Activated gamma-delta T cell treated with Interleukin-2 at 50 U/mL for 16 hours (primary cell): ENCODE measurements at places on chromosomes 11 and 22.

GRCh38 chr11:72962717-72963116 lies 148.5 kb downstream of the ATG16L2 start:
- DNase-seq, result no peak

GRCh38 chr22:40326905-40327735 lies 19.2 kb upstream of the ADSL start:
- DNase-seq, result no peak

DNA sequence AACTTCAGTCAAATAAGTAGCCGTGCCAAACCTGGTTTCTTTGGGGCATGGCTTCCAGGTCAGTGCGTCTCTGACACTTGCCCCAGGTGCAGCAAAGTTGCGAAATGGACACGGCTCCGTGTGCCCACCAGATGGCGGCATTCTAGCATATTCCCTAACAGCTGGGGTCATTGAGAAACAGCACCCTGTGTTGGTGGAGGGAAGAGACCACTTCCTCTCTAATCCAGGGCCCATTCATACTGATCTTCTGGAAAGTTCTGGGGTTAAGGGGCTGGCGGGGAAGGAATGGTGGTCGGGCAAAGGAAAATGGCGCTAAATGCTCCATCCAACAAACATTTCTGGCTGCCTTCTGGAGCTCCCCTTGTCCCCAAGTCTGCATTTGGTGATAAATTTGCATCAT lies 141.2 kb upstream of the TIMP3 start:
- DNase-seq, result peak; percentile 25

GRCh38 chr22:31911565-31912406 lies 32.5 kb upstream of the YWHAH start:
- no peak for DNase-seq
